ENCODE measurements at places on chromosomes 5 and 9.

DNA sequence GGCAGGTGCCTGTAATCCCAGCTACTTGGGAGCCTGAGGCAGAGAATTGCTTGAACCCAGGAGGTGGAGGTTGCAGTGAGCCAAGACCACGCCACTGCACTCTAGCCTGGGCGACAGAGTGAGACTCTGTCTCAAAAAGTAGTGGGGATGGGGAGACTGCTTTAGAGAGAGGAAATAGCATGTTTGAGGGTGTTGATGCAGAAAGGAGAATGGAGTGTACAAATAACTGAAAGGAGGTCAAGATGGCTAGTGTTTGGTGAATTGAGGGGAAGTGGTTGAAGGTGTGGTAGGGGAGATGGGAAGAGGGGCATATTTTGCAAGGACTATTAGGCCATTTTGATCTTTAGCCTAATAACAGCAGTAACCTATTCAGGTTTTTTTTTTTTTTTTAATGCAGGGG is 18.2 kb downstream of the TENT2 start:
- no peak for DNase-seq

GRCh38 chr5:137649228-137649935 is 86.5 kb downstream of the KLHL3 start:
- no peak for DNase-seq

- DNase-seq = no peak
Observed at GRCh38 chr5:14107536-14107935, 35.6 kb upstream of the TRIO start.

- peak; percentile 74 for DNase-seq
Observed at GRCh38 chr9:22211588-22212360, 202.7 kb upstream of the CDKN2B start.

DNA sequence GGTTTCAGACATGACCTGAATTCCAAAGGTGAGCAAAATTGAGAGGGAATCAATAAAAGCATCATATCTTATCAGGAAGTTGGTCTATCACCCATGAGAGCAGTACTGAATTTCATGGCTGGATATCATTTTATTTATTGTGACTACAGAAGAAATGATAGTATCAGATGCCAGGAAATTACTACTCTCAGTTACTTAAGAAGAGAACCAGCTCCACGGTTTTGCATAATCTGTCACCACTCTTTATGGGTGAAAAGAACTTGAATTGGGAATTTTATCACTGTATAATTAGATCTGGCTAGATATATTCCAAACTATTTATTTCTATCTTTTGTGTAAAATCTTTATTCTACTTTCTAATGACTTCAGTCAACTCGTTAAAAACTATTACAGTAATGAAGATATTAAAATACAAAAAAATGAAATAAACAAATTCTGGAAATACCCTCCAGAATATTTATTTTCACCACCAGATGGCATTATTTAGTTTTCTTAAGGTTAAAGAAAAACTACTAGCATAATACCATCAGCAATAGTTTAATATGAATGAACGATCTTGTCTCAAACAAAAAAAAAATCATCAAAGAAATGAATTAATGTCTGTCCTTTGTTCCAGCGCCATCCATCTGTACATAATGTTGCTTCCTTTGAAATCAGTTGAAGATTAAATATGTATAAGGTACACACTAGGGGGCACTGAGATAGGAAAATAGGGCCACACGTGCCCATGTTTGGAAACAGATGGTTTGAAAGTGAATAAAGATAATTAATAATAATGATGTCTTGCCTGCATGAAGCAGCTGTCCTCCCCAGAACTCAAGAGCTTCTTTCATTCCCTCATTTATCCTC is 84.7 kb upstream of the SLCO6A1 start:
- no peak for DNase-seq

DNA sequence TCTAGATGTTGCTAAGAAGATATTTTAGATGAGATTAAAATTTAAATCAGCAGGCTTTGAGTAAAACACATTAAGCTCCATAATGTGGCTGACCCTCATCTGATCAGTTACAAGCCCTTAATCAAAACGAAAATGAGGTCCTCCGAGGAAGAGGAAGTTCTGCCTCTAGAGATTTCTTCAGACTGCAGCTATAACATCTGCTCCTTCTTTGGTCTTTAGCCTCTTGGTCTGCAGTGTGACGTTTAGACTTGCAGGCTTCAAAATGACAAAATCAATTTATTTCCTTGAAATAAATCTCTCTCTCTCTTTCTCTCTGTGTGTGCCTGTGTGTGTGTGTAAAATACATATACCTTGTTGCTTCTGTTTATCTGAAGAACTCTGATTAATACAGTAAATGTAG is 1429.8 kb upstream of the CDH9 start:
- no peak for DNase-seq
